Esophagus muscularis mucosa (tissue), 4 donors: ENCODE measurements at places on chromosomes 1 and 21. TPM values are rescaled to one million over a fixed set of nuclear protein-coding genes. Genes with fewer than 3 reads are reported as not detected.

GRCh38 chr1:31467005-31467674, 54.1 kb downstream of the SERINC2 start:
- DNase-seq, result no peak

- DNase-seq, result no peak
These were observed 129.0 kb downstream of the APP start for GRCh38 chr21:26041431-26042180.

DNA sequence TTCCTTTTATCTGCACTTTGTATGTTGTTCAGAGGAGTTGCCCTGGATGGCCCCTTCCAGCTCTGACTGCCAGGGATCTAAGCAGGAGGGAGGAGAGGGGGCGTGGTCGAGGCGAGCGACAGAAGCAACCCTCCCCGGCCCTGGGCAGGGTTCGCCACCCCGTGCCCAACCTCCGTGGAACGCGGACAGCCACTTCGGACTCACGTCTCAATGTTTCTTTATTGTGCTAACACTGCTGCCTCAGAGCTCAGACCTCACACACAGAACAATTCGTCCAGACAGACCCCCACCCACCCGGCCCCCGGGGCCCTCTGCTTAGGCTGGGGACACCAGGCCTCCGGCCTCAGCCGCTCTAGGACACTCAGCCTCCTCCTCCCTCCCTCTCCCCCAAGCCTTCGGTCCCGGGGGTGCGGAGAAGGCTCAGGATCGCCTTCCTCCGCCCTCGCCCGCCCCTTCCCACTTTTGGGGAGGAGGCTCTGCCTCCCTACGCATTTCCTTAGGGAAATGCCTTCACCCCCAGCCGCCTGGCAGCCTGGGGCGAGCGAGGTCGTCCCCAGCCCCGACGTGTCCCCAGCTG, 8.3 kb downstream of the VSIG8 start:
- no peak for DNase-seq

- peak; percentile 57 for DNase-seq
These were observed 105.1 kb downstream of the SEC16B start for GRCh38 chr1:177864538-177865305.

- no peak for DNase-seq
These were observed 150.8 kb downstream of the SYF2 start for GRCh38 chr1:25081496-25081895.

GRCh38 chr21:45950740-45951515, 30.6 kb upstream of the COL6A1 start:
- DNase-seq, result no peak

DNA sequence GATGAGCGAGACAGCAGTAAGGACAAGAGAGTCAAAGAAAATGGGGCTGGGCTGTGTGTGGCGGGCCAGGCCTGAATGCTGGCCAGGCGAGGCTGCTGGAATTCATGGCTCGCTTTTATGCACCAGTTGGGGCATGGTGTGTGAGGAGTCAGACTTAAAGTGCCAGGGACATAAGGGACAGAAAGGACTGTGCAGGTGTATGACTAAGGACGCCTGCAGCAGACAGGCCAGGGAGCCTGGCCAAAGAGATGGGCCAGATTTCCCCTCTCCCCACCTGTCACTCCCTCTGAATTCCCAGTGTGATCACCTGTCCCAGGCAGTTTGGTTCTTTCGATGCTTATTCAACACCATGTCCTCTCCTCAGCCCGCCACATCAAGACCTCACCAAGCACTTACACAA, 16.9 kb upstream of the SMIM12 start:
- DNase-seq, result no peak

- no peak for DNase-seq
These were observed at the start of gene CCSAP for GRCh38 chr1:229342656-229343569. Gene CCSAP, minus strand, starts transcription at chr1:229343047. Its CDS starts 582 bp downstream, at chr1:229342465.

- DNase-seq, result no peak
These were observed 4.7 kb downstream of the CFAP410 start for GRCh38 chr21:44334329-44335030.

DNA sequence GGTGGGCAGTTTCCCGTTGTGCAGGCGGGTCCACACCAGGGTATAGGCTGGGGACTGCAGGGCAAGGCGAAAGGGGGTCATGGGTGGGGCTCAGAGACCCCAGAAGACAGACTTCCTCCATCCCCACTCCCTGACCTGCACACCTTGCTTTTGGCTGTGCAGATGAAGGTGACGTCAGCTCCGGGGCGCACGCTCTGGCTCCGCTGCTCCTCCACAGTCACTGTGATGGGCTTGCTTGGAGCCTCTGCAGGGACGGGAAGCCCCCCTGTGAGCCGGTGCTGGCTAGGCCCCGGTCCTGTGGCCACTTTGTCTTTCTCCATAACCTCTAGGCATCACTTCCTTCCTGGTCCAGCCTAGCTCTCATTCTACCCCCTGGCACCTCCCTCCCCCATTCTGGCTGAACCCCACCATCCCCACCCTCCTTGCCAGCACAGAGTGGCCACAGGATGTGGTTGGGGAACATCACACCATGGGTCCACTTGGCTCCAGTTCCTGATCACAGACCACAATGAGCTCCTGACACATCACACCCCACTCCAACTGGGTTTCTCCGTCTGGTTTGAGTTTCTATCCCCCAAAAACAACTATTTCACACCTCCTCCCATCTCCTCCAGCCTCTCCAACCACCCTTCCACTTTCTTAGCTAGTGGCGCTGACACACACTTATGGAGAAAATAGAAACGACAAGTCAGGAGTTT, 45.2 kb downstream of the LDLRAD2 start:
- DNase-seq, result no peak

DNA sequence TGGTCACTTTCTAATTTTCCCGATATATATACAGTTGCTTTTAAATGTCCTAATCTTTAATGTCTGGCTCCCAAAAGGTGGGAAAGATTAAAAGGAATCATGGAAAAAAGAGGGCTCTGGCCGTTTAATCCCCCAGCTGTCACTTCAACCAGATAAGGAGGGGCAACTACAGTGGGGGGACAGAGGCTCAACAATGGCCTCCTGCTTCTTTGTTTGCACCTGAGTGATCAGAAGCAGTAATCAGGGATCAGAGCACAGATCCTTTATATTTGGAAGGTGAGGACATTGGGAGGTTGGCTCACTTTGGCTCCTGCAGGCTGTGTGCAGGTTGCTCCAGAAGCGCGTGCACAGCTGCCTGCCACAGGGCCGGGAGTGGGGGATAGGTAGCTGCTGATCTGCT, 212.8 kb downstream of the FMN2 start:
- no peak for DNase-seq

DNA sequence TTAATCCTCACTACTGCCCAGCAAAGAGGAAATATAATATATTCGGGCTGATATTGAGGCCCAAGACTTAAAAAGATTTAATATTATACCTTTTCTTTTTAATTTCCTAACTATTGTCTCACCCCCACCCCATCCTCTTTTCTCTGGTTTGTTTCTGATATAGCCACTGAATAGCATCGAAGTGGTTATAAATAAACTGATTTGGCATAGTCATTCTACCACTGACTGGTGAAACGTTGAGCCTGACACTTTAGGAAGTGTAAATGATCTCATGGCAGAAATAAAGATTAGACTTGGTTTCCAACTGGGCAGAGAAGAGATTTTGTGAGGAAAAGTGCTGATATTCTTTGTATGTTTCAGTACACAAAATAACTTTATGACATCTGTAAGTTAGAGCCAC, 39.3 kb downstream of the DTL start:
- DNase-seq, result no peak

- no peak for DNase-seq
These were observed 8.6 kb downstream of the BEND5 start for GRCh38 chr1:48767975-48768510.

DNA sequence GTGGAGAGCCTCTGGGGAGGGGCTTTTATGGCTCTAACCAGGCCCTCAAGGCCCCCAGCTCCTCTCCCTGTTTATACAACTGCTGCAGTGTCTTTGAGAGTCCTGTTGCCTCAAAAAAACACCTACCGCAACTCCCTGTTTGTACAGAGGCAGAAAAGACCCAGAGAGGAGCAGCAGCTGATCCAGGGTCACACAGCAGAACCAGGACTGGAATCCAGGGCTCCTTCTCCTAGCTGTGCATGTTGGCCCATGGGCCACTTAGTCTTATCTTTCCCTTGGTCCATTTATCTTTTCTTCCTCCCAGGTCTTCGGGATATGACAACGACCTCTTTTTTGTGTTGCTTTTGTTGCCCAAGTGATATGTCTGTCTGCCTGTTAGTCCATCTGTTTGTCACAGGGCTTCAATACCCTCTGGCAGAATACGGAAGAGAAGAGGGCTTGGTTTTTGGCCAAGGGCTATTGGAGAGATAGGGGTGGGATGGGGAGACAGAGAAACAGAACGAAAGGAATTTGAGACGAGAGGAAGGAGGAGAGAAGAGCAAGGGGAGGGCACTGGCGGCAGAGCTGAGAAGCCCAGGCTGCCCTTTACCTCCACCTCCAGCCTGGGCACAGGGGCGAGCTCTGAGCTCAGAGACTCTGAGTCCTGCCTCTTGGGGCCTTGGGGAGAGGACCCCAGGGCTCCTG, 33.5 kb upstream of the WASF2 start:
- no peak for DNase-seq

GRCh38 chr1:223326776-223327175, 37.2 kb downstream of the SUSD4 start:
- DNase-seq, result no peak

GRCh38 chr1:155706139-155706538, 17.2 kb downstream of the DAP3 start:
- DNase-seq, result no peak

GRCh38 chr1:8962812-8963530, 17.3 kb downstream of the CA6 start:
- no peak for DNase-seq

GRCh38 chr1:9417695-9418094, 121.6 kb upstream of the SLC25A33 start:
- DNase-seq, result no peak

DNA sequence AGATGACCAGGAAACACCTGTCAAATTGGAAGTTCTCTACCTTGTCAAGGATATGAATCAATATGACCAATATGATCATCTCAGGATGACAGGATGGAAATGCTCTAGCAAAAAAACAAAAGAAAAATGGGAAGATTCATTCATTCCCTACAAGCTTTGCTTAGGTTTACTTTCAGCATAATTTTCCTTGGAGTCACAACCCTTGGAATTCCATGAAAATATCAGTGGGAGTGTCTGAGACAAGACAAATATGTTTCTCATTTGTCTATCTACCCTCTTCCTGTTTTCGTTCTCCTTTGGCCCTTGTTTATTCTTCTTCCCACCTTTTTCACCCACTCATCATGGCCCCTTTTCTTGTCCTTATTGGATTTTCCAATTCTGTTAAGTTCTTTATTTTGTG, 50.6 kb downstream of the COLGALT2 start:
- no peak for DNase-seq

DNA sequence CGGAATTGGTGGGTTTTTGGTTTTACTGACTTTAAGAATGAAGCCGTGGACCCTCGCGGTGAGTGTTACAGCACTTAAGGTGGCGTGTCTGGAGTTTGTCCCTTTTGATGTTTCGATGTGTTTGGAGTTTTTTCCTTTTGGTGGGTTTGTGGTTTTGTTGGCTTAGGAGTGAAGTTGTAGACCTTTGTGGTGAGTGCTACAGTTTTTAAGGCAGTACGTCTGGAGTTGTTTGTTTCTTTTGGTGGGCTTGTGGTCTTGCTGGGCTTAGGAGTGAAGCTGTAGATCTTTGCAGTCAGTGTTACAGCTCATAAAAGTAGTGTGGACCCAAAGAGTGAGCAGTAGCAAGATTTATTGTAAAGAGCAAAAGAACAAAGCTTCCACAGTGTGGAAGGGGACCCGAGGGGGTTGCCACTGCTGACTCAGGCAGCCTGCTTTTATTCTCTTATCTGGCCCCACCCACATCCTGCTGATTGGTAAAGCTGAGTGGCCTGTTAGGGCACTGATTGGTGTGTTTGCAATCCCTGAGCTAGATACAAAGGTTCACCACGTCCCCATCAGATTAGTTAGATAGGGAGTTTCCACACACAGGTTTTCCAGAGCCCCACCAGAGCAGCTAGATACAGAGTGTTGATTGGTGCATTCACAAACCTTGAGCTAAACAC, 20.9 kb downstream of the HENMT1 start:
- DNase-seq, result no peak

- DNase-seq, result no peak
These were observed 73.0 kb downstream of the PTPRC start for GRCh38 chr1:198711837-198712236.

DNA sequence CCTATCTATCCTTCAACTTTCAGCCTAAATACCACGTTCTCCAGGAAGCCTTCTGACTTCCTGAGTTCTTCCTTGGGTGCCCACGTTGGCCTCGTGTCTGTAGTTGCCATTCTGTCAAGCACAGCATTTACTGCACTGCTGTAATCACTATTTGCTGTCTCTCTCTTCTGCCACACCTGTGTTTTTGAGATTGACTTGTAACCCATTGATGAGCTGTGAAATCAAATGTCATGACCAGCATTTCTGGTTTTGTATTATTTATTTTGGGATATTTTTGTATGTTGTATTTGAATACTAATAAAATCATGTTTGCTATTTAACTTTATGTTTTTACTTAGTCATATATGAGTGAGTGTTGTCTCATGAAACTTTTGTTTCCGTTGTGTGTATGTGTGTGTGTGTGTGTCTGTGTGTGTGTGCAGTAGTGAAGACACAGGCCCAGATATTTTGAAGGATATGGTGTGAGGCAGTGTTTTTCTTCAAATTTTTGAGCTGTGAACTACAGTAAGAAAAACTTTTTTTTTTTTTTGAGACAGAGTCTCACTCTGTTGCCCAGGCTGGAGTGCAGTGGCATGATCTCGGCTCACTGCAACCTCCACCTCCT, 126.2 kb upstream of the SERBP1 start:
- no peak for DNase-seq

DNA sequence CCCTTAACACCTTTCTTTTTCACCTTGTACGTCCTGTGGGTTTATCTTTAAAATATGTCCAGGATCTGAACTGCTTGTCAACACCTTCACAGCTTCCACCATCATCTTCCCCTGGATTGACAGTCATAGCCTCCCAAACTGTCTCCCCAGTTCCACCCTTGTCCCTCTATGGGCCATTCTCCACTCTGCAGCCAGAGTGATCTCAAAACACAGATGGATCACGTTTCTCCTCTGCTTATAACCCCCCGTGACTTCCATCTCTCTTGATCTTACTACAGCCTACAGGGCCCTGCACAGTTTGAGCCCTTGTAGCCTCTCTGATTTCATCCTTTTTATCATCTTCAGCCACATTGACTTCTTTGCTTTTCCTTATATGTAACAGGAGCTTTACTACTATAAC, 4.3 kb downstream of the INSRR start:
- no peak for DNase-seq

DNA sequence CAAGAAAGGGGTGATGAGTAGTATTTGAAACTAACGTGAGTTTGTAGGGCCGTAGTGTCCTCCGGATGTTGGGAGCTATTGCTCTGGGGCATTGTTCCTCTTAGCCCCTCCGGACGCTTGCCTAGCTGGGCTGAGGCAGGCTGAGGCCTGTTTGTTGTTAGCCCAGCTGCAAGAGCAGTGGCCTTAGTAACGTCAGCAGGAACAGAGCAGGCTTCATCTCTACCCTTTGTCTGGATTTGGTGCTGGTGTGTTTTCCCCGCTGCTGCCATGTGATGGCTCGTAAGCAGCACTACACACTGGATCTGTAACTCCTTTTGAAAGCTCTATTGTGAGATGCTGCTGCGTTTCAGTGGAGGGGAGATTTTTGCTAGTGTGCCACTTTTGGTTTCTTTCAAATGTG, 57.6 kb downstream of the DNM3 start:
- no peak for DNase-seq

- no peak for DNase-seq
These were observed 34.2 kb downstream of the CNIH3 start for GRCh38 chr1:224650290-224650689.

AADACL3 gene
- not detected for total RNA-seq

GOLT1A gene
- not detected for total RNA-seq

MYBPHL gene
- total RNA-seq, result not detected

CLIC6 gene
- total RNA-seq, result 0.11 TPM

RNF223 gene
- not detected for total RNA-seq

SPOCD1 gene
- total RNA-seq, result not detected

S100A6 gene
- 759 TPM for total RNA-seq

TTC24 gene
- not detected for total RNA-seq

LCE2C gene
- total RNA-seq, result not detected
